GM12865 (cell line): ENCODE measurements at places on chromosomes 12 and 14.
A peak's percentile ranks its signal among the peaks of the same experiment; 100 is the strongest.

- DNase-seq: no peak
Observed at GRCh38 chr12:49970658-49971057, 2.1 kb upstream of the AQP6 start.

DNA sequence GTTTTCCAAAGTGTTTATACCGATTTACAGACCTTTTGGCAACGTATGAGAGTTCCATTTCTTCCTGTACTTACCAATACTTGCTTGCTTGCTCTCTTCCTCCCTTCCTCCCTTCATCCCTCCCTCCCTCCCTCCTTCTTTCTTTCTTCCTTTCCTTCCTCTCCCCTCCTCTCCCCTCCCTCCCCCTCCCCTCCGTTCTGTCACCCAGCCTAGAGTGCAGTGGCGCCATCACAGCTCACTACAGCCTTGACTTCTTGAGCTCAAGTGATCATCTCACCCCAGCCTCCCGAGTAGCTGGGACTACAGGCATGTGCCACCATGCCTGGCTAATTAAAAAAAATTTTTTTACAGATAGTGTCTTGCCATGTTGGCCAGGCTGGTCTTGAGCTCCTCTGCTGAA is 40.4 kb downstream of the DIP2B start:
- DNase-seq: no peak

- DNase-seq: no peak
Observed at GRCh38 chr12:13372386-13372785, 175.9 kb downstream of the EMP1 start.

GRCh38 chr12:89862511-89863445 is 154.1 kb upstream of the ATP2B1 start:
- DNase-seq: peak; percentile 92

DNA sequence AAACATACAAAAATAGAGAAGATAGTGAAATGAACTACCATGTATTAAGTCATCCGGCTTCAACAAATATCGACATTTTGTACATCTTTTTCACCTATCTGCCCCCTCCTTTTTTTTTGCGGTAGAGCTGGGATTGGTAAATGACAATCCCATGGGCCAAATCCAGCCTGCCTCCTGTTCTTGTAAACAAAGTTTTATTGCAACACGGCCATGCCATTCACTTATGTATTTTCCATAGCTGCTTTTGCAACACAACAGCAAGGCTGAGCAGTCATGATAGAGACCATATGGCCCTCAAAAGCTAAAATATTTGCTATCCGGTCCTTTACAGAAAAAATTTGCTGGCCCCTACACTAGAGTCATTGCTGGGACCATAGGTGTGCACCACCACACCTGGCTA is 58.1 kb upstream of the PLEKHG3 start:
- DNase-seq: no peak

DNA sequence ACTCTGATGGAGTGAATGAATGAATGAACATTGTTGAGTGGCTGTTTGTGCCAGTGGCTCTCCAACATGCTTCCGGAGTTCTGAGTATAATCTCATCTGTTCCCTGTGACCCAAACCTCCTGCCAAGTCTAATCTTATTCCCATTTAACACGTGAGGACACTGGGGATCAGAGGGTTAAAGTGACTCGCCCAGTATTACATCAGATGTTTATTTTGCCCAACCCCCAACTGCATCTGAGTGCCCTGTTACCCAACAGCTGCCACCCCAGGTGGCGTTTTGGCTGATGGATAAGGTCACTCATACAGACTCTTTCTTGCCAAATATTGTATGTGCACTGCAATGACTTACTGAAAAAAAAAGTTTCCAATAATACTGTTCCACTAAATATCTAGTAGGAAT is 210.9 kb downstream of the EXOC5 start:
- no peak for DNase-seq

- DNase-seq: no peak
Observed at GRCh38 chr12:3705354-3705675, 47.6 kb downstream of the CRACR2A start.

- DNase-seq: no peak
Observed at GRCh38 chr14:51545396-51545795, 106.3 kb upstream of the FRMD6 start.

GRCh38 chr14:71320734-71321573 is 413.7 kb downstream of the PCNX1 start:
- peak; percentile 80 for DNase-seq

- DNase-seq: peak; percentile 48
Observed at GRCh38 chr12:88946372-88946997, 366.2 kb upstream of the KITLG start.

- no peak for DNase-seq
Observed at GRCh38 chr12:110382683-110383082, 20.8 kb downstream of the ANAPC7 start.

DNA sequence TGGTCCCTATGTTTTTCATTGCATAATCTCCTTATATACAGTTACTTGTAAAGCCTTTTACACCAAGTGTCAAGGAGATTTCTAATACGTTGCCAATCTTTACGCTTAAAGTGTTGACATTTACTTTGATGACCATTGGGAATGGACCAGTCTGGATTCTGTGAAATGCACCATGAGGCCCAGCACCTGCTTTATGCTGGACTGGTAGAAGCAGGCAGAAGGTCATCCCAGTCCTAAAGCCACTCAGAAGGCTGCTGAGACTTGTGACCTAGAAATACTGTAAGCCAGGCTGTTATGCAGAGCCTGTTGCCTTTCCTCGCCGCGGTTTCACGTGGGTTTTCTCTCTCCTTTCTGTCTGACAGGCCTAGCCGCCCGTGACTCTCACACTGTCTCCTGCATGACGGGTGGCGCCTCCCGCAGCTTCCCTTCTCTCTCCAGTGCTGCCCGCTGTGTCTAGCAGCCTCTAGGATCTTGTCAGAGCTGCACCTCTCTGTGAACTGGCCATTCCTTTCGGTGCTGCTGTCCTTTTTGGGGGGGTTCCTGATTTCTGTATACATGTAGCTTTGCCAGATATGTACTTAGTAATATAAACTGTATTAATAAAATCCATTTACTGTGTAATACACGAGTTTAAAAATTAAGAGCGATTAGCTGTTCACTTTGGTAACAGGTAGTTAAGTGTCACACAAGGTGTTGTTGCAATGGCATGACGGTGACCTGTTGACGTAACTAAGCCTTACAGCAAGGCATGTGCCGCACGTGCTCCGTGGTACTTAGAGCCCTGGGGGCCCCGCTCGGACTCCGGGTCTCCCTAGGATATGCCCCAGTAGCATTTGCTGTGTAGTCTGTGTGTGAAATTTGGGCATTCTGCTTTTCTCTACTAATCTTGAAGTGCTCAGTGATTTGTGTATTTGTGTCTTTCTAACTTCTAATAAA is 29.7 kb downstream of the XRCC3 start:
- DNase-seq: no peak

DNA sequence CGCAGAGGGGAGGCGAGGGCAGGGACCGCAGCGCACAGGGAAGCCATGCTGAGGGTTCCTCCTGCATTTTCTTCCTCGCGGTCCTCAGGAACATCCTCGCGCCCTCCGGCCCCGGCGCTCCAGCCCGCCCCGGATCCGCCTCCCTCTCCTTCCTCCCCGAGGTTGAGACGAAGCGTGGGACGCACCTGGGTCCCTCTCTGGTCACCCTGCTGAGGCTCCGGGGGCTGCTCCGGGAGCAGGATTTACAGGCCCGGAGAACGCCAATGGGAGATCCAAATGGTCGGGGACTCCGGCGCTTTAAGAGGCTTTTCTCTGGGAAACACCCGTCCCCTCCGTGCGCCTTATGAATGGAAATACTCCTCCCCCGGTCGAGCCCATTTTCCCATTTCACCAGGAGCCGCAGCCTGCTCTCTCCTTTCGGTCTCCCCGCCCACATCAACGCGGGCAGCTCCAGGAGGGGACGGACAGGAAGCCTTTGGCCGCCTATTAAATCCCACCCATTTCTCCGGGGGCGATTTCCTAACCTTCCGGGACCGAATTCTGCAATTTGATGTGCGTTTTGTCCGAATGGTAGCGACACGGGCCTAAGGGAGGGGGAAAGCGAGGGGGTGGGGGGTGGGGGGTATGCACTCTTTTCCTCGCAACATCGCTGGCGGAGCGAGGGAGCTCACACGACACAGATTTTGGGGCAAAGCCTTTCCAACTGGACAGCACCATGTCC is at the start of gene UNC79:
Gene UNC79 (plus strand): TSS at position 625 of the 721 bp plus-strand sequence. CDS start 91 bp downstream, at position 716.
- DNase-seq: no peak

GRCh38 chr14:105150026-105150367 is 18.6 kb downstream of the JAG2 start:
- DNase-seq: no peak

GRCh38 chr12:97555547-97556187 is 93.1 kb downstream of the RMST start:
- DNase-seq: no peak

DNA sequence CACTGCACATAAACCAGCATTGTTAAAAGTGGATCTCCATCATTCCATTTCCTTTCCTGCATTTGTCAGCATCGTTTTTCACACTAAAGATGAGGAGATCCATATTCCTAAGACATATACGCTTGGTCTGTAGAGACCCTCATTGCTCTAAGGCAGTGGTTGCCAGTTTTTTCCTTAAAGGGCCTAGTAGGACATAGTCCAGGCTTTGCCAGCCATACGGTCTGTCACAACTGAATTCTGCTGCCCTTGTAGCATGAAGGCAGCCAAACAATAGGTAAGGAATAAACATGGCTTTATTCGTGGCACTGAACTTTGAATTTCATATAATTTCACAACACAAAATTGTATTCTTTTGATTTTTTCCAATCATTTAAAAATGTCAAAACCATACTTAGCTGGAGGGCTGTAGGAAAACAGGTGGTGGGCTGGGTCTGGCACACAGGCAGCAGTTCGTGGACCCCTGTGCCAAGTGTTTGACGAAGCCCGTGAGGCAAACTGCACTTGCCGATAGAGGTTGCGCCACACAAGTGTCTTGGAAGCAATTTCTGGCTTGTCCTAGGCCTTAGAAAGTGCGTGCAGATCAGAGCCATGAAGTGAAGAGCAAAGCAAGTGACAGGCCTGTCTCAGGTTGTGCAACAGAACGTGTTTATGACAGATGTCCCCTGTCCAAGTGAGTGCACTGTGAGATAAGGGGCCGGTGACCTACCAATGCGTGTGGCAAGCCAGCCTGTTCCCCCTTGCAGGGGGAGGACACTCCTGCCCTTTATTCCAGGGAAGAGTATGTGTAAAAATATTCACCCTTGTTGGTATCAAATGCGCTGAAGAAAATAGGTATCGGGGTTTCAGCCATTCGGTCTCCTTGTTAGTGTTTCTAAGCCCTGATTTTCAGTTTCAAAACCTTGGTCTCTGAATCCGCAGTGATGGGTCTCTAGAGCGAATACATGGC is 916 bp upstream of the CHPT1 start:
- DNase-seq: no peak
